AG10803 (cell line): ENCODE measurements at places on chromosomes 11 and 22.

GRCh38 chr11:116890193-116890592 is 52.8 kb upstream of the APOA1 start:
- no peak for DNase-seq

GRCh38 chr11:62953811-62954210 is 31.0 kb downstream of the SLC22A6 start:
- DNase-seq = no peak

DNA sequence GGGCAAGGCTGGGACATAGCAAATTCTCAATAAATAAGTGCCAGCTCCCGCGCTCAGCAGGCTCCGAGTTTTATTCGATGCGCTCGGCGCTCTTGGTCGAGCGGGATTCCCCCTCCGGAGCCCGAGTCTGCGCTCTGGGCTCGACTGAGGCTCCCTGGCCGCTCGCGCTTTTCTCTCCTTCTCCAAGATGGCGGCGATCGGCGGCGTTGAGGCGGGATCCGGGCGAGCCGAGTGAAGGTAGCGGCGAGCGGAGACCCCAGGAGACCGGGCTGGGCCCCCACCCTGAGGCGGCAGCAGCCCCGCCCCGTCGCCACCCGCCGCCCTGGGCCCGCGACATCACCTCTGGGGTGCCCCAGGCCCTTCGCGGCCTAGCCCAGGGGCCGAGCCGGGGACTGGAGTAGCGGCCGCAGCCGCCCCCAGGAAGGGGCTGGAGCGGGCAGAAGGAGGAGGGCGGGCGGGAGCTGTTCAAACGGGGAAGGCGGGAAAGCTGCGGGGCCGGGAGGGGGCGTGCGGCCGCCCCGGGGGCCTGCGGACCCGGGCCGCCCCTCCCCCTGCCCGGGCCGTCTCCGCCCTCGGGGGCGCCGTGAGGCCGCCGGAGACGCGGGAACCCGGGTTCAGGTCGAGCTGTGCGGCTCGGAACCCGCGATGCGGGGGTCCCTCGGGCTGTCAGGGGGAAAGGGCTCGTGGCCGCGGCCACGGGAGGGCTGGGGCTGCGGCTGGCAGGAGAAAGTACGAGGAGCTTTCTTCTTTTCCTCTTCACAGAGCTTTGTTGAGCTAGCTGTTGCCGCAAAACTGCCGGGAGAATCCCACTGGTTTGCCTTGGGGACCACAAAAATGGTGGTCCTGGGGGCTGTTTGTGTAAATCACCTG is at the start of gene HMGXB4:
Gene HMGXB4, plus strand, starts transcription at position 173 of the 870 bp plus-strand sequence. CDS start 4,898 bp downstream, outside the sequence.
- peak; percentile 89 for DNase-seq

- DNase-seq = peak; percentile 33
Measured at GRCh38 chr22:35921044-35921443, 107.6 kb downstream of the RBFOX2 start.

DNA sequence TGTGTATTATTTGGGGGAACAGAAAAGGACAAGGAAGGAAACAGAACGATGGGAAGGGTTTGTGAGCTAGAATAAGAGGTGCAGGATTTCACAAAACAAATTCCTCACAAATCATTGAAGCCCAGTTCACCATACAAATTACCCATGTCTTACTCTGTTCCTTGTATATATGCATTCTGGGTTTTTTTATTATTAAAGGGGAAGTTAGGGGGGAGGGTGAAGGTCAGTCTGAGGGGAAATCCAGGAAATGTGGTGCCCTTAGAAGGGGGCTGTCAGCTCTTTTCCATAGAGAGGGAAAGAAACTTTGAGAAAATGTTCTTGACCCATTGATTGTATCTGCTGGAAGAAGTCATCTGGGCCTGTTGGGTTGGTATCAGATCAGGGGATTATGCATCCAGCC is 90.8 kb downstream of the RNF169 start:
- DNase-seq = no peak

DNA sequence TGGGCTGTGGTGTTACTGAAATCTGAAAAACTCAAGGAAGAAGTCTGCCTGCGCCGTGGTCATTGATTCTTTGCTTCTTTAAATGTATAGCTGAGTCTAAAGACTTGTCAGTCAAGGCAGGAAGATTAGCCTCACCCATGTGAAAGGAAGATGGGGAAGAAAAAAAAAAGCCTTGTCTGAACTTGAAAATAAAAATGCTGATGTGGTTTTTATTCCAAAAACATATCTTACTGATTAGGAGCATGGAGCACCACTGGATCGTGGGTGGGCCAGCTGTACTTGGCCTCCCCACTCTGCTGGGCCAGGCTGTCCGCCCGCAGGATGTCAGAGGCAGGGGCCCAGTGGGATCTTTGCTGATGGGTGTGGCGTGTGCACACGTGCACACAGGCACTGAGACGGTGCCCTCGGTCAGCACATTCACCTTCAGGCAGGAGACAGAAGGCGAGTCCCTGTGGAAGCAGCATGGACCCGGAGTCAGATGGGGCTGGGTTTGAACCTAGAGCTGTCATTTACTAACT is 111.9 kb downstream of the WNT7B start:
- DNase-seq = no peak

DNA sequence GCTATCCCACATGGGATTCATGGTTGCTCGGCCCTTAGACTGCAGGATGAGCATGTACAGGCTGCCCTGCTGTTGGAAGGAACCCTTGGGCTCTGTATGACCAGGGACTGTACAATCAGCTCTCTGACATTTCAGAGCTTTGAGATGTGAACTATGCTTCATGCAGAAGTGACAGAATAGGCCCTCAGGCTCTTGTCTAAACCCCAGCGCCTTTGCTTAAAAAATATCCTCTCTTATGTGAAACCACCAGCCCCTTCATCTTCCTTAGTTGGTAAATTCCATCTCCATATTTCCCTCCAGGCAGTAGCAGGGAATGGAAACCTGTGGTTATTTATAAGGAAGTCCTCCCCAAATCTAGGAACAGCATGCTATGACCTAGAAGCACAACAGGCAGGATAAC is 78.9 kb upstream of the PLET1 start:
- DNase-seq = no peak

DNA sequence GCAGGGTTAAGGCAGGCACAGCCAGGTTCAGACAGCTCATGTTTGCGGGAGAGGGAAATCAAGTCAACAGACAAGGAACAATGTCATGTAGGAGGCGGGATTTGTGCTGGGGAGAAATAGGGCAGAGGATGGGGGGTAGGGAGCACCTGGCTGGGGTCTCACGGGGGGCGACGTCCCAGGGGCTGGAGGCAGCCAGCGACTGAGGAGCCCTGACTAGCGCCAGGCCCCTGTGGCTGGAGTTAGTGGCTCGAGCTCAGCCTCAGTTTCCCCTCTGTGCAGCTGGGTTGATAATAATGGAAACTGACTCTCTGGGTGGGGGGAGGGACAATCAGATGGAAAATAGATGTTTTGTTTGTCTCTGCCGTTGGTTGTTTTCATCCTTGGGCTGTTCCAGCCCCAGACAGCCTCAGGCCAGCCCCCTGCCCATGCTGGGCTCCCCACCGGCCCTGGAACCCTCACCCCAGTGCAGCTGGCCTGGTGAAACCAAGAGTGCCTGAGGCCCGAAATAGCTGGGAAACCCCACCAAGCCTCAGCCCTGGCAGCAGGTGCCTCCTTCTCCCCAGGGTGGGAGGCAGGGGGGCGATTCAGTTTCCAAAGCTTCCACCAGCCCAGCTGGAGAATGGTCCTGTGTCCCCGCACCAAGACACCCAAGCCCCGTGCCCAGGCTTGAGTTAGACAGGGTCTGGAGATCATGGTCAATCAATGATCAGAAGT is 44.1 kb downstream of the IGLL5 start:
- no peak for DNase-seq

DNA sequence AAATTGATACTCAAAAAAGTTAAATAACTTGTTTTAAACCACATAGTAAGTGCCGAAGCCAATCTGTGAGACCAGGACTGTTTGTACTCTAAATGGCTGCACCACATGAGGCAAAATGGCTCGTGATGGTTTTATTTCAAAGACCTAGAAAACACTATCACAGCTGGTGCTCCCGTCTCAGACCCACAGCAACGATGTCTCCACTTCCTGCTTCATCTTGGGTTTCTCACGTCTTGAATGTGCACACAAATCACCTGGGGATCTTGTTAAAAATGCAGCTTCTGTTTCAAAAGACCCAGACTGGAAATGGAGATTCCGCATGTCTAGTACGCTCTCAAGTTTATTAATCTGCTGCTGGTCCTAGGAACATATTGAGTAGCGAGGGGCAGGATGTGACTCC is 1.2 kb downstream of the CD3E start:
- DNase-seq = no peak

GRCh38 chr22:22693531-22693884 is 49.1 kb downstream of the GGTLC2 start:
- no peak for DNase-seq

GRCh38 chr11:44112091-44112821 is 16.8 kb downstream of the EXT2 start:
- peak; percentile 87 for DNase-seq

- peak; percentile 56 for DNase-seq
Measured at GRCh38 chr22:43013355-43014315, 1.3 kb downstream of the PACSIN2 start.

- DNase-seq = peak; percentile 99
Measured at GRCh38 chr11:105046898-105047579, 1.9 kb upstream of the CARD16 start.

GRCh38 chr11:28343304-28344233 is 235.4 kb downstream of the METTL15 start:
- peak; percentile 81 for DNase-seq

DNA sequence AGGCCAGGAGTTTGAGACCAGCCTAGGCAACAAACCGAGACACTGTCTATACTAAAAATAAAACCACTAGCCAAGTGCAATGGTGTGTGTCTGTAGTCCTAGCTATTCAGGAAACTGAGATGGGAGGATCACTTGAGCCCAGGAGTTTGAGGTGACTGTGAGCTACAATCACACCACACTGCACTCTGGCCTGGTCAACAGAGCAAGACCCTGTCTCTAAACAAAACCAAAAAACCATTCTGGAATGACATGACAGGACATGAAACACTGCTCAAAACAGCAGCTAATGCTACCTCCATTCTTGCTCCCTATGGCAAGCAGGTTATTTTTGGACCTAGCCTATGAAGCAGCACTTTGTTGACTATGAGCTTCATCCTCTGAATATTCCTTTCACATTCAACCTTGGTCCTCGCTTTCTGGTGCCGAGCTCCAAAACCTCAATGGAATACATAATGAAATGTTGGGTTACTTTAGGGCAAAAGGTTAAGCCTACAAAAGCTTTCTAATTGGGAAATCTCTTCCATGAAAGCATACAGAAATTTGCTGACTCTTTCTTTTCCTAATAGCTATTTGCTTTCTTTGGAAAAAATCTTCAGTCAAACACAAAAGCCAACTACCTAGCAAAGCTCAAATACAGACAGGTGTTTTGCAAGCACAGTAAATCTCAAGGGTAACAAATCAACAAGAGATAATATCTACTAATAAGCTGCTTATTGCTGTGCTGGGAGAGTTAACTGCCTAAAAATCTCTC is 21.1 kb downstream of the SIK3 start:
- DNase-seq = no peak

GRCh38 chr11:2902784-2903671 is 17.5 kb upstream of the CDKN1C start:
- no peak for DNase-seq

GRCh38 chr11:75797792-75798191 is 17.2 kb upstream of the UVRAG start:
- peak; percentile 31 for DNase-seq

- peak; percentile 89 for DNase-seq
Measured at GRCh38 chr11:61893981-61894380, 2.6 kb upstream of the FADS3 start.

DNA sequence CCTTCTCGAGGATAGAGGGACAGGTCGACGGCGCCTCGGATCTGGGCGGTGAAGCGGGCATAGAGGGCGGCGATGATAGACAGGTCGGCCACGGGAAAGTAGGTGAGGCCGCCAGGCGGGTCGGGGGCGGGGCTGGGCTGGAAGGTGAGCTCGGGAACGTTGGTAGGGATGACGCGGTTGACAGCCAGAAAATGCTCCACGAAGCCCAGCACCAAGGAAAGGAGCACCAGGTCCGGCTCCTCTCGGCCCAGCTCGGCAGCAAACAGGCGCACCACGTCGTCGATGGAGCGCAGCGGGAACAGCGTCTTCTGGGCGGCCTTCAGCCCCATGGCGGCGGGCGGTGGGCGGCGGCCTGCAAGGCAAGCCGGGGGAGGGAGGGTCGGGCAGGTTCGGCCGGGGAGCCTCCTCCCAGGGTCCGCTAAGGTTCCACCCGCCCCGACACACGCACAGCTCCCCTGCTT is 540 bp downstream of the MEN1 start:
- no peak for DNase-seq

DNA sequence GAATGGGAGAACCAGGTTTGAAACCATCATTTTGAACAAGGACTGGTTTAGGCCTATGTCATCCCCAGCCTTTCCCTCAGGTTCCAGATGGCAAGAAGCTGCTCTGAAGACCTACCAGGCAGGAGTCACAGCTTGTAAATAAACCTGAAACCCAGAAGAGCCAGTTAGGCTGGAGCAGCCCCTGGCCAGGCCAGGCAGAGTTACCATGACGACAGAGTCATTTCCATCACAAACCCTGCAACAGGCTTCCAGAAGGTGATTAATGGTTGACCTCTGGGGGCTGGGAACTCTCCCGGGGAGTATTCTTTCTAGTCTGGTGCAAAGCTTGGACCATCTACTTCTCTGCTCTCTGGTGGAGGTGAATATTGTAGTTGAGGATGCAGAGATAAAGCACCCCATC is 164.1 kb upstream of the NCAM1 start:
- no peak for DNase-seq

DNA sequence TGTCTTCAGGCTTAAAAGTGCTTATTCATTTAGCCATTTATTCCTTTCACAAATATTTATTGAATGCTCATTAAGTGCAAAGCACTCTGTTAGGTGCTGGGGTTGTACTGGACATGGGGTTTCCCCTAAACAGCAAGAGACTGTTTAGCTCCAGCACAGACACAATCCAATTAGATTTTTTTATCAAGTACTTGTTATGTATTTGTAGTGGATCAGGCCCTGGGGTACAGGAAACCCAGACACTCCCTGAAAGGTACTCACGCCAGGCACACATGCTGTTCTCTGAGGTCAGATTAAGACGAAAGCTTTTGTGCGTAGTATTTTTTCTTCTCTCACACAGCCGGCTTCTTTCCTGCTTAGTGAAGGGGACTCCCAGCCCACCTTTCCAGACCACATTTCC is 218.1 kb upstream of the PLET1 start:
- no peak for DNase-seq

- no peak for DNase-seq
Measured at GRCh38 chr11:133830931-133831907, 14.1 kb downstream of the SPATA19 start.

- DNase-seq = no peak
Measured at GRCh38 chr22:46673662-46674236, 53.6 kb downstream of the GRAMD4 start.

DNA sequence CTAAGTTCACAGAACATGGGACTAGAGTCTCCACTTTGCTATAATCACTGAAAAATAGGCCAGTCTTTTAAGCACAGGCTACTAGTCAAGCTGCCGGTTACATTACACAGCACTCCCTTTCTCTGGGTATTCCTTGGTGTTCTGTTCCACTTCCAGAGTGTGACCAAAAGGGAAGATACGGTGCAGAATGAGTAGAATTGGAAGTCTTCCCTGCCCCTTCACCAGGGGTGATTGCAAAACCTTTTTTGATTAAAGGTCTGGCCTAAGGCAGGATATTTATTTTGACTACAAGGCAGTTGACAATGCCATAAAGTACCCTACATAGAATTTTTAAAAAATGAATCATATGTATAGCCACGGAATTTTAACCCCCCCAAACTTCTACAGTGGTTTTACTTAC is 59.6 kb upstream of the ADORA2A start:
- peak; percentile 59 for DNase-seq

GRCh38 chr11:59175091-59175501 is 3.2 kb downstream of the DTX4 start:
- no peak for DNase-seq

- no peak for DNase-seq
Measured at GRCh38 chr22:49203091-49203858, 624.4 kb downstream of the BRD1 start.
